Naive thymus-derived CD4-positive, alpha-beta T cell (primary cell): ENCODE measurements at places on chromosomes 2 and 18. TPM values are rescaled to one million over a fixed set of nuclear protein-coding genes. Genes with fewer than 3 reads are reported as not detected.

The VWC2L gene
- not detected for total RNA-seq

The FRZB gene
- total RNA-seq, result 0.08 TPM in 1 of 2 replicates, not detected in the other

The PIEZO2 gene
- total RNA-seq, result not detected in 2 replicates

The CCDC85A gene
- not detected for total RNA-seq

The TMEM182 gene
- 4.5 TPM for total RNA-seq

The CAPN13 gene
- total RNA-seq, result not detected

The PPIL3 gene
- 69.7 TPM for total RNA-seq

The TSPYL6 gene
- total RNA-seq, result not detected

- no peak overlapping the region for H3K27ac ChIP-seq
- no peaks in the 10 kb centered on the region for H3K4me1 ChIP-seq
- H3K4me3 ChIP-seq, result no peak overlapping the region
- H3K36me3 ChIP-seq, result no peaks in the 10 kb centered on the region
Measured at GRCh38 chr2:170798996-170799395, 17.7 kb upstream of the GAD1 start.

- H3K27ac ChIP-seq, result no peak overlapping the region
- peaks cover 18% of the 10 kb centered on the region for H3K4me1 ChIP-seq
- H3K27me3 ChIP-seq, result no peaks in the 10 kb centered on the region
Measured at GRCh38 chr18:70653671-70654070, 364.8 kb downstream of the SOCS6 start.

DNA sequence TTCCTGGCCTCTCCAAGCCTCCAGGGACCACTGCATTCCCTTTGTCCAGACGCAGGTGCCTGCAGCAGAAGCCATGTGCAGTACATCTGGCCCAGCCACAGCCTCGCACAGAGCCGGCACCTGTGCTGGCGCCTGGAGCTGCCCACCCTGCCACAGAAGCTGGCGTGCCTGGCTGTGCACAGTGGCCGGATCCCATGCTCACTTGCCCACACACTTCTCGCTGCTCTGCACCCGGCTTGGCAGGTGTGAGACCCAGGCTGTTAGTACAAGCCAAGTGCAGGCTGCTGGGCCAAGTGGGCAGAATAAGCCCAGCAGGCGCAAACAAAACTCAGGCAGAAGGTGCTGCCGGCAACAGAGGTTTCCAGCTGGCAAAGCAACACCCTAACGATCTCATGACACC lies 124.5 kb upstream of the CCDC150 start:
- no peaks in the 10 kb centered on the region for H3K36me3 ChIP-seq
- H3K27me3 ChIP-seq, result no peaks in the 10 kb centered on the region
- H3K4me1 ChIP-seq, result no peaks in the 10 kb centered on the region
- no peak for DNase-seq
- no peak overlapping the region for H3K27ac ChIP-seq
- no peak overlapping the region for H3K4me3 ChIP-seq

DNA sequence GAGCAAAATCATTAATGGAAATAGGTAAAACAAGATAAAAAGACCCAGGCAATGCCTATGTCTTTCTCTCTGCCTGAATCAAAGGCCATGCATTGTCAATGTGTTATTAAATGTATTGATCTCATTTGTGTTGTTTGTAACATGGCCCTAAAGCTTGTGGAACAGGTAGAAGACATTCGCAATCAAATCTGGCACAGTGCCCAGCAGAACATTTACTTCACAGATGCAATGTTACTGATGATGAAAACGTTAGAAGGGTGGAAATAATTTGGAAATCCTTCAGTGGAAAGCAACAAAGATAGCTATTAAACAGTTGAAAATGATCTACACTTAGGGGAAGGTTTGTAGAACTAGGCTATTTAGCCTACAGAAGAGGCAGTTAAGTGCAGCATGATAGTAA lies 368.2 kb downstream of the EPHA4 start:
- no peak overlapping the region for H3K27ac ChIP-seq
- H3K36me3 ChIP-seq, result no peaks in the 10 kb centered on the region
- no peak for DNase-seq
- no peaks in the 10 kb centered on the region for H3K27me3 ChIP-seq
- H3K4me3 ChIP-seq, result no peak overlapping the region

GRCh38 chr2:182616471-182617393 lies 99.3 kb upstream of the DNAJC10 start:
- H3K27ac ChIP-seq, result no peak overlapping the region
- no peaks in the 10 kb centered on the region for H3K36me3 ChIP-seq
- H3K27me3 ChIP-seq, result no peaks in the 10 kb centered on the region
- H3K4me3 ChIP-seq, result no peak overlapping the region

- DNase-seq, result no peak
- H3K36me3 ChIP-seq, result no peaks in the 10 kb centered on the region
- no peaks in the 10 kb centered on the region for H3K4me1 ChIP-seq
- no peaks in the 10 kb centered on the region for H3K27me3 ChIP-seq
- H3K4me3 ChIP-seq, result no peak overlapping the region
Measured at GRCh38 chr2:33081691-33082090, 134.9 kb downstream of the LTBP1 start.

- no peaks in the 10 kb centered on the region for H3K36me3 ChIP-seq
- H3K27ac ChIP-seq, result no peak overlapping the region
- no peaks in the 10 kb centered on the region for H3K27me3 ChIP-seq
Measured at GRCh38 chr2:238886453-238887094, 38.7 kb downstream of the TWIST2 start.

GRCh38 chr18:8889489-8889888 lies 184.1 kb downstream of the MTCL1 start:
- H3K4me3 ChIP-seq, result no peak overlapping the region
- no peak for DNase-seq
- no peaks in the 10 kb centered on the region for H3K36me3 ChIP-seq

DNA sequence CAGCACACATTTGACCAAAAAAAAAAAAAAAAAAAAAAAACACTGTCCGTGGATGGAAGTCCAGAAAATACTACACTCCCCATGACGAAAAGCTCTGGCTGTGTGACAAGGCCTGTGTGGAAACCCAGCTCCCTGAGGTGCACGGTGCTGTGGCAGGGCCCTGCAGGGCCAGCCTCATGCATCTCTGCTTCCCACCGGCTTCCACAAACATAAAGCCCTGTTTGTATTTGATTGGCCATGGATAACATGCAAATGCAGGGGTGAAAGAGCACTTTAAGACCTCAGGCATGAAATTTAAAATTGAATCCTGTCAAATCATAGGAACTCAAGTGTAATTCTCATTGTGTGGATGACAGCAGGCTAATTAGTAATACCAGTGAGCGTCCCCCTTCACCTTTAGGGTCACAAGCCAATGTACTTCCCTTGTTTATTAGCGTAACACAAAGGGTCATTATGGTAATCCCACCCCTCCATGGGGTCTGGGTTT lies 757.2 kb downstream of the GALR1 start:
- no peaks in the 10 kb centered on the region for H3K4me1 ChIP-seq
- DNase-seq, result no peak
- no peak overlapping the region for H3K4me3 ChIP-seq
- H3K27me3 ChIP-seq, result no peaks in the 10 kb centered on the region
- no peaks in the 10 kb centered on the region for H3K36me3 ChIP-seq
- no peak overlapping the region for H3K27ac ChIP-seq

GRCh38 chr2:68222287-68222686 lies 30.0 kb downstream of the PPP3R1 start:
- H3K4me1 ChIP-seq, result peaks cover 31% of the 10 kb centered on the region
- no peak for DNase-seq
- no peak overlapping the region for H3K27ac ChIP-seq
- H3K27me3 ChIP-seq, result no peaks in the 10 kb centered on the region
- H3K4me3 ChIP-seq, result no peak overlapping the region

- no peaks in the 10 kb centered on the region for H3K4me1 ChIP-seq
- H3K27ac ChIP-seq, result no peak overlapping the region
- no peak for DNase-seq
- H3K27me3 ChIP-seq, result no peaks in the 10 kb centered on the region
- no peak overlapping the region for H3K4me3 ChIP-seq
Measured at GRCh38 chr2:42984617-42985016, 192.2 kb upstream of the HAAO start.

GRCh38 chr18:55245211-55245614 lies 286.0 kb upstream of the CCDC68 start:
- H3K4me3 ChIP-seq, result no peak overlapping the region
- no peak for DNase-seq
- no peaks in the 10 kb centered on the region for H3K4me1 ChIP-seq
- H3K36me3 ChIP-seq, result no peaks in the 10 kb centered on the region
- H3K27ac ChIP-seq, result no peak overlapping the region

GRCh38 chr2:50748671-50749070 lies 283.3 kb downstream of the NRXN1 start:
- H3K27me3 ChIP-seq, result no peaks in the 10 kb centered on the region
- H3K27ac ChIP-seq, result no peak overlapping the region
- no peaks in the 10 kb centered on the region for H3K36me3 ChIP-seq
- no peak for DNase-seq
- no peaks in the 10 kb centered on the region for H3K4me1 ChIP-seq

DNA sequence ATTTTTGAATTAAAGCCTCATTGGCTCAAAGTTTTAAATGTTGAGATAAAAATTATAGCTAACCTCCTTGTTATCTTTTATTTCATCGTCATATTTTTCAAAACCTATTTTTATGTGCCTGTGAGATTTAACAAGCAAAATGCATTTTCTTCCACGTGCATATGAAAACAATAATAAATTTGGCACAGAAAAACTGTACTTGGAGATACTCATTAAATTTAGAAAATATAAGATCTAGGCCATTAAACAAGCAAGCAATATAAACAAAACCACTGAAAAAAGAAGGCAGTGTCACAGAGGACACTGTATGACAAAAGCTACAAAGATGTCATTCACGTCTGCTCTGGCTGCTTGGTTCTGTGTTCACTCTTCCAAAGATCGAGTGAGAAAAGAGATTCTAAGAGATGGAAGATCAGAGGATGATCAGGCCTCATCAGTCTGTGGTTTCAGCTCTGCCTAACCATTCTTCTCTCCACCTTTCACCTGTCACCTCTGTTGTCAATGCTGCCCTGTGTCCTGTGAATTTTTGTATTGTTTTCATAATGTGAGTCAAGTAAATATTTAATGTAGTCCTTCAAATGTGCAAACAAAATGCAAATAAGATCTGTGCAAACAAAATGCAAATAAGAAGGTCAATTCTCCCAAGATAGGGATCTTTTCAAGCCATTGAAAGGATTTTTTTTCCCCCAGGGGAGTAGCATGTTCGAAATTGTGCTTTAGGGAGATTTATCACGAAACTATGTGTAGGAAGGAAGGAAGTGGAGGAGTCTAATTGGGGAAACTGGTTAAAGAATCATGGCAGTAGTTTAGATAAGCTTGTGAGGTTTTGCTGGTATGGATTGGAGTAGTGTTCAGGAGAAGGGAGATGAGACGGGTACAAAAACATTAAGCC lies 138.7 kb upstream of the RBMS1 start:
- no peak for DNase-seq
- no peaks in the 10 kb centered on the region for H3K36me3 ChIP-seq
- no peak overlapping the region for H3K4me3 ChIP-seq
- no peak overlapping the region for H3K27ac ChIP-seq
- no peaks in the 10 kb centered on the region for H3K27me3 ChIP-seq
- no peaks in the 10 kb centered on the region for H3K4me1 ChIP-seq

- no peak overlapping the region for H3K4me3 ChIP-seq
- H3K36me3 ChIP-seq, result peaks cover 81% of the 10 kb centered on the region
- H3K4me1 ChIP-seq, result no peaks in the 10 kb centered on the region
- no peak for DNase-seq
Measured at GRCh38 chr2:28926847-28927246, 32.4 kb downstream of the WDR43 start.

- H3K4me3 ChIP-seq, result no peak overlapping the region
- no peak for DNase-seq
- no peaks in the 10 kb centered on the region for H3K27me3 ChIP-seq
- no peak overlapping the region for H3K27ac ChIP-seq
- H3K4me1 ChIP-seq, result no peaks in the 10 kb centered on the region
Measured at GRCh38 chr2:240785424-240786335, 34.3 kb downstream of the KIF1A start.
